ENCODE measurements at places on chromosomes 6 and 20.
A peak's percentile ranks its signal among the peaks of the same experiment; 100 is the strongest.

DNA sequence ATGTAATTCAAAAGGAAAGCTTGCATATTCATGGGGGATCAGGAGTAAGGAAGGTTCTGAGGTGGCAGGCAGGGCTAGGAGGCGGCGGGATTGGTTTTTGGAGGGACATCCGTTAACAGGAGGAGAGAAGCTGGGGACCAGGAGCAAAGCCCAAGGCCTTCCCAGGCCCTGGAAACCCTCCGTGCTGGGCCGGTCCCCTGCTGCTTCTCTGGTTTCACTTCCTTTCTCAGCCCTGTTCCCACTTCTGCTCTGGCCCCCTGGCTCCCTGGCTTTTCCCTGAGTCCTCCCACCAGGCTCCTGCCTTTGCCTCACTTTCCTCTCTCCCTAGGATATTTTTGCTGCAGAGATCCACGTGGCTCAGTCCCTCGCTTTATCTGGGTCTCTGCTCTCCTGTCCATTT lies 26.4 kb upstream of the SALL4 start:
- no peak for DNase-seq

GRCh38 chr6:73058736-73059135 lies 166.6 kb downstream of the KHDC1L start:
- no peak for DNase-seq

DNA sequence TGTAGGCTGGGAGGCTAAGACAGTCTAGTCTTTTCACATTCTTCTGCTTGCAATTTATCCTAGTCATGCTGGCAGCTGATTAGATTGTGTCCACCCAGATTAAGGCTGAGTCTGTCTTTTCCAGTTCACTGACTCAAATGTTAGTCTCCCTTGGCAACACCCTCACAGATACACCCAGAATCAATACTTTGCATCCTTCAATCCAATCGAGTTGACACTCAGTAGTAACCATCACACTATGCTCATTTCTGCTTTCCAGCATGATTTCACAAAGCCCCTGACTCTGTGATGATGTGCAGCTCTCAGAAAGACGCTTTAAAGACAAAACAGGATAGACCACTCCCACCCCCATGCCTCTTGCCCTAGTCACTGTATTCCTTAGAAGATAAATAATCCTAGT lies 693.0 kb downstream of the HTR1B start:
- DNase-seq: no peak

GRCh38 chr6:78701407-78701806 lies 165.9 kb upstream of the IRAK1BP1 start:
- DNase-seq: no peak

DNA sequence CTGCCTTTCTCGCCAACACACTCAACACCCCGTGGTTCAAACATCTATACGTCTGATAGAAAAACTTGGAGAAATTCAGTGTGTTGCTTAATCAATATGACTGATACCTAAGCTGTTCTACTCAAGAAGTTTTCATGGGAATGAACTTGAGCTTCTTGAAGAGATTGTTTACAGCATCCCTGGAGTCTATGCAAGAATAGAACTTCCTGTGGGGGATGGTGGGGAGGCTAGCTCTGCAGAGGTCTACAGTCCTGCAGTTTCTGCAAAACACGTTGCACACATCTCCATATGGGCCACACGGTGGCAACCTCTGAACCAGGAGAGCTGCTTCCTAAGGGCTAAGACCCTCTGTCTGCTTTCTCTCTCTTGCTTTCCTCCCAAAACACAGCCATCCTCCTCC lies 32.7 kb upstream of the FANCE start:
- peak; percentile 44 for DNase-seq

- peak; percentile 72 for DNase-seq
Measured at GRCh38 chr6:90295854-90296340, 746 bp downstream of the BACH2 start.

- no peak for DNase-seq
Measured at GRCh38 chr20:48659858-48660257, 167.9 kb downstream of the PREX1 start.

DNA sequence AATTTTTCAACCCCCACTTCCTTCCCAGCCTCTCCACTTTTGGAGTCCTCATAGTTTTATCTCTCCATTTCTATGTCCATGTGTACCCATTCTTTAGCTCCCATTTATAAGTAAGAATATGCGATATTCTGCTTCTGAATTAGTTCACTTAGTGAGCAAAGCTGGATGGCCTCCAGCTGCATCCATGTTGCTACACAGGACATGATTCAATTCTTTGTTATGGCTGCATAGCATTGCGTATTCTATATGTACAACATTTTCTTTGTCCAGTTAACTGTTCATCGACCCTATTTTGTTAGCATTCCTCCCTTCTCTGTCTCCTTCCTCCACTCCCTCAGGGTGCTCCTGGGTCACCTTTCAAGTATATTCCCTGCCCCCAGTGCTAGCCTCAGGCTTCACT lies 210.0 kb upstream of the SSTR4 start:
- DNase-seq: no peak

DNA sequence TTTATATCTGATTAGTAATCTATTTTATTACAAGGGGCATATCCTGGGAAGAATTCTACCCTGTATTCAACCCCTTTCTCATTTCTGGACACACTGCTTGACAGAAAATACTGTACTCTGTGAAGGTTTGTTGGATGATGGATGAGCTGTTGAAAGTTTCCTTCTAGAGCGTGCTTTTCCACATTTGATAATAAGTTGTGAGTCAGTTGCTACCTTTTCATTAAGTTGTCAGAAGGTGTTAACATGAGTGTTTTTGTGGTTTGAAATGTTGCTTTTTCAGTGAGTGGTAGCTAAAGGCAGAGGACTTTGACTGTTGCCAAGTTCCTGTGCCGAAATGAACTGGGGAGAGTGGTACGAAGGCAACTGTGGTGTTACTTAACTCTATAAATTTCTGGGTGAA lies 3.9 kb upstream of the ECI2 start:
- no peak for DNase-seq

DNA sequence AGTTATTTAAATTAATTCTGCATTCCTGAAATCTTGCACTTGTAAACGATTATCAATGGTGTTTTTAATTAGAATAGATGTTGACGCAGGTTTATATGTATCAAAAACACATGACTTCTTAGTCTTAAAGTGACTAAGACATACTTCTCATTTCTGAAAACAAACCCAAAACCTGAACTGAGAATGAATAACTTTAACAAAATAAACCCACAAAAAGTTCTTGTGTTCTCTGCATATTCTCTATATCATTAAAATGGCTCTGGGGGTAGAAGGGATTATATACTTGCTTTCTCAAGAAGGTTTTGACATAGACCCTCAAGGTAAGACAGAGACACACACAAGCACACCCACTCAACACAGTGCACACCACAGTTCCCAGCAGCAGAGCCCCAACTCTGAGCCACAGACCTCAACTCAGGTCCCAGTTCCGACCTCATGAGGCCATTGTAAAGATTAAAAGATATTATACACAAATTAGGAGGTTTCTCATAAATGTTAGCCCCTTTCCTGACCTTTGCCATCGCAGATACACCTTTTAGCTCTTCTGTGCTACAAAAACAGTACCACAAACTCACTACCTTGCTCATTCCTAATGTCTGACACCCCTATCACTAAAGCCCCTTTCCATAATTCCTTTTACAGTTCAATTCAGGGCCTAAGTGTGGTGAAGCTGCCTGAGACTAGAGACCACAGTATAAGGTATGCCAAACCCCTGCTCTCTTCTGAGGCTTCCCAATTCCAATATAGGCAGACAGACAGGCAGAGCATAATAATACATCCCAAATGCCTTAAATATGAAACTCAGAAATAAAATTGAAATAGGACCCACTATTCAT lies 267.8 kb downstream of the PTPRK start:
- DNase-seq: no peak

DNA sequence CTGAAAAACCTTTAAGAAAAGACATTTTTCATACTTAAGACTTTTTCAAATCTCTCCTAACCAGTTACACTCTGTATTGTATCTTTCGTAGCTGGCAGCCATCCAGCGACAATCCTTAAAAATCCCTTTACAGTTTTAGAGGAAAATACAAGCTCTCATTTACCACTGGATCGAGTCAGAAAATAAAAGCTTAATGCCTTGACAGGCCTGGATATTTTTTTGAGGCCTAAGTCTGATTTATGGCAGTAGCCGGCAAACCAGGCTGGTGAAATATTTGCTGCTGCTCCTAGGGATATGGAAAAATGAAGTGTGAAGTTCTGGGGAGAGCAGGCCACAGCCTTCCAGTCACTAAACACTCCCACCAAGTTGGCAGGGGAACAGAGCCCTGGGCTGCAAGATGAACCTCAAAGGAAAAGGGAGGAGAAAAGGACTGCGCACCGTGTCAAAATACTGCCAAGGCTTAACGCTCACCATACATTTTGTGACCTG lies 213.0 kb upstream of the SUPT3H start:
- DNase-seq: no peak

- no peak for DNase-seq
Measured at GRCh38 chr20:51087266-51087665, 64.4 kb upstream of the KCNG1 start.

GRCh38 chr20:32332614-32333013 lies 25.5 kb upstream of the ASXL1 start:
- DNase-seq: no peak

- DNase-seq: peak; percentile 26
Measured at GRCh38 chr20:33377366-33377765, 24.0 kb downstream of the CDK5RAP1 start.

GRCh38 chr6:53309059-53309900 lies 39.5 kb downstream of the ELOVL5 start:
- DNase-seq: peak; percentile 54

GRCh38 chr20:5524896-5525295 lies 208.1 kb upstream of the PROKR2 start:
- DNase-seq: no peak

DNA sequence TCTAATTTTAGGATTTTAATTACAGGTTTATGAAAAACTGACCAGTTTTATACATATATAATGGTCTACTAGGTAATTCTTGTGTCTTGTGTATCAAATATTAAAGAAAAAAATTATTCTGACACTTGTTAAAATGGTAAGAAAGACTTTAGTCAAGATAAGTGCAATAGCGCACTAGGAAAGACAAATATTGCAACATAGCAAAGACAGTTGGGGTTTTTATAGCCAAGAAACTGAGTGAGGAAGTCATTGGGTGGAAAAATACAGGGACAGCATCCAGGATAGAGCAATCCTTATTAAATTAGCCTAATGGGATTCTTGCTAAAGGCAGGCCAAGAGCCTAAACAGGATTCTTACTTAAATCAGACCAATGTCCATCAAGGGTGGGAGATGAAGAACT lies 71.1 kb downstream of the ROS1 start:
- no peak for DNase-seq

GRCh38 chr6:115765966-115766365 lies 294.7 kb downstream of the FRK start:
- no peak for DNase-seq

- DNase-seq: no peak
Measured at GRCh38 chr6:75368864-75369402, 84.3 kb upstream of the TMEM30A start.

DNA sequence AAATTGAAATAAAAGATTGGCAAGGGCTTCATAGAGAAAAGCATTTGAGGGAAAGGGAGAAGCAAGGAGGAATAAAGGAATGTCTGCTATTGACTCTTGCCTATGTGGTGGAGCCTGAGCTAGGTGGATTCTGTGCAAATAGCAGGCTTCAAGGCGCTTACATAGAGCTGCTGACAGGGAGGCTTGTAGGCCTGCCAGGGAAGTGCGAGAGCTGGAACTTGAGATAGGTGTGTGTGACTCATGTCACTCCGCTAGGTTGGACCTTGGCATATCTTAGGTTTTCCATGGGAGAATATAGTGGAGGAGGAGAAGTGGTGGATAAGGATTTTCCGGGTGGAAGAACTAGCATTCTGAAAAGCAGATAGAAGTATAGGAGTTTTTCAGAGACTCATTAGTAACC lies 14.0 kb downstream of the SNRNP48 start:
- DNase-seq: no peak

DNA sequence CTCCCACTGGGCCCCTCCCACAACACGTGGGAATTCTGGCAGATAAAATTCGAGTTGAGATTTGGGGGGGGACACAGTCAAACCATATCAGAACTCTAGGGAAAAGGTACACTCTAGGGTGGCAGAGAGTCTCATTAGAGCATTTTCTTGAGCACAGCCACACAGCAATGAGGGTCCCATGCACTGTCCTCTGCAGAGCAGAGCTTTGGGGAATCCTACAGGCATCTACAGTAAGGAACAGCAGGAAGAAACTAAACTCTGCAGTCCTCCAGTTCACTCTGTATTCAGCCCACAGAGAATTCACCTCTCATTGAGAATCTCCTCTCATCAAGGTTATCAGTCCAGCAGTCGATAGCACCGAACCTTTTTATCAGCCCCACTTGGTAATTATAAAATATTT lies 438.6 kb upstream of the NOX3 start:
- no peak for DNase-seq
